ENCODE measurements at places on chromosomes 3 and 15.

GRCh38 chr15:38220606-38221273 is 31.9 kb upstream of the SPRED1 start:
- H3K4me1 ChIP-seq = peaks cover 4% of the 10 kb centered on the region
- no peak for DNase-seq
- no peaks in the 10 kb centered on the region for H3K27me3 ChIP-seq
- H3K36me3 ChIP-seq = no peaks in the 10 kb centered on the region
- H3K4me3 ChIP-seq = no peak overlapping the region

- H3K4me3 ChIP-seq = peak overlapping the region; percentile 32
- no peaks in the 10 kb centered on the region for H3K36me3 ChIP-seq
- H3K27me3 ChIP-seq = no peaks in the 10 kb centered on the region
- H3K4me1 ChIP-seq = peaks cover 10% of the 10 kb centered on the region
- H3K27ac ChIP-seq = no peak overlapping the region
Measured at GRCh38 chr15:74768771-74769342, 13.0 kb upstream of the CSK start.

DNA sequence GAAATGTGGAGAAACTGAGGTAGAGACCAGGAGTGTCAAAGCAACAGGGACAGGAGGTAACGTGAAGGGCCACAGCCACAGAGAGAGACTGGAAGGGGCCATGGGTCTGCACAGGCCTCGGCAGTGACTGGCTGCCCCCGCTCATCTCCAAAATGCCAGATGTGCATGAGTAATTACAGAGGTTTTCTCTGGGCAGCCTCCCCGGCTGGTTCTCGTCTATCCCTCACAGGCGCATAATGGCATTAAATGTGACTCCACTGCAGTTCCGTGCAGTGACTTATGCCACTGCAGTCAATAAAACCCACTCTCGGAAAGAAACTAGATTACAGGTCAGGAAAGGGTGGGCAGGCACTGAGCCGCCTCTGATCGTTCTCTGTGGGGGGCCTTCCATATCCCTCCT is 74.7 kb downstream of the WDR76 start:
- no peak overlapping the region for H3K27ac ChIP-seq
- H3K36me3 ChIP-seq = no peaks in the 10 kb centered on the region
- no peak for DNase-seq
- no peaks in the 10 kb centered on the region for H3K27me3 ChIP-seq
- H3K4me1 ChIP-seq = no peaks in the 10 kb centered on the region
- no peak overlapping the region for H3K4me3 ChIP-seq

GRCh38 chr3:37228749-37229148 is 54.4 kb upstream of the LRRFIP2 start:
- H3K27me3 ChIP-seq = no peaks in the 10 kb centered on the region
- H3K4me3 ChIP-seq = no peak overlapping the region
- H3K36me3 ChIP-seq = no peaks in the 10 kb centered on the region
- H3K4me1 ChIP-seq = no peaks in the 10 kb centered on the region
- no peak overlapping the region for H3K27ac ChIP-seq
- DNase-seq = no peak

DNA sequence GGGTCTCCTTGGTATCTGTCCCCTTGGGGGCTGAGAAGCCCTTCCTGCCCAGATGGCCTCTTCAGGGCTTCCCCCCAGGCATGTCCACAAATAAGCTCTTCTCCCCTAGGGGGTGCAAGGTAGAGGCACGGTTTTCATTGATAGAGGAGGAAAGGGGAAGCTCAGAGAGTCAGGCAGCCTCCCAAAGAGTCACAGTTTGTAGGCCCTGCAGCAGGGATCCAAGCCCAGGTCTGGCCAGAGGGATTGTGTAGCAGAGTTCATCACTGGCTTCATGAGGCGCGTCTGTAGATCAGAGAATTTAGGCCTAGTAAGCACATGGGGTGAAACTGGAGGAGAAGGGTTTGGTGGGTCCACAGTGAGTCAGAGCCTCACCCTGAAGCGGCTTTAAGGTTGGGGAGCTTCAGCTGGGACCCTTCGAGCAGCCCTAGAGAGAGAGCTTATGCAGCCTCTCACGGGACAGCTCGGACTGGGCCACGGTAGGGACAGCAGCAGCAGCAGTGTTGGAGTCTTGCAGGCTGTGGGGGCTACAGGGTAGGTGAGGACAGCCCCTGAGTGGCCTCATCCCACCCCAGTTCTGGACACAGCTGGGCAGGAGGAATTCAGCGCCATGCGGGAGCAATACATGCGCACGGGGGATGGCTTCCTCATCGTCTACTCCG is 37.5 kb upstream of the ESYT3 start:
- no peak for DNase-seq
- H3K36me3 ChIP-seq = peaks cover 7% of the 10 kb centered on the region
- no peak overlapping the region for H3K4me3 ChIP-seq

- no peak for DNase-seq
- no peaks in the 10 kb centered on the region for H3K27me3 ChIP-seq
- no peaks in the 10 kb centered on the region for H3K36me3 ChIP-seq
- peak overlapping the region; percentile 48 for H3K27ac ChIP-seq
- peaks cover 8% of the 10 kb centered on the region for H3K4me1 ChIP-seq
- no peak overlapping the region for H3K4me3 ChIP-seq
Measured at GRCh38 chr3:170741756-170742529, 128.1 kb downstream of the RPL22L1 start.

GRCh38 chr3:73215281-73215680 is 153.8 kb downstream of the EBLN2 start:
- H3K27ac ChIP-seq = peak overlapping the region; percentile 32
- H3K4me3 ChIP-seq = no peak overlapping the region
- H3K36me3 ChIP-seq = no peaks in the 10 kb centered on the region

- no peak overlapping the region for H3K27ac ChIP-seq
- no peak overlapping the region for H3K4me3 ChIP-seq
- H3K4me1 ChIP-seq = peaks cover 5% of the 10 kb centered on the region
Measured at GRCh38 chr15:92878593-92879053, 21.5 kb upstream of the CHD2 start.

- peaks cover 8% of the 10 kb centered on the region for H3K36me3 ChIP-seq
- no peak overlapping the region for H3K4me3 ChIP-seq
- DNase-seq = no peak
- no peak overlapping the region for H3K27ac ChIP-seq
Measured at GRCh38 chr15:97976129-97976528, 15.6 kb downstream of the ARRDC4 start.

DNA sequence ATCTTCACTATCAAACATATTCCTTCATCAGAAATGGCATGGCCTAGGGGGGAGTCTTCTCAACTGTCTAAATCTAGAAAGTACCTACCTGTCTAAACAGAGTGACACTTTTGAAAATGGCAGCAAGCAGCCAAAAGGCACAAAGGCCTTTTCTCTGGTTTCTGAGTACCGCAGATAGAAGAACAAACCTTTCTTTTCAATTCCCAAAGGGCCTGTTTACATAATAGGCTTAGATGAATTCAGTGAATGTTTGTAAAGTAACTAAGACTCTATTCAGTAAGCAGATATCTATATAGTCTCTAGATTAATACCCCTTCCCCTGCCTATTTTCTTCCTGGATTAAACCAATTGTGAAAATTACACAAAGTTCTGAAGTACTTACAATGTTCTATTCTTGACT is 7.1 kb downstream of the MYEF2 start:
- no peaks in the 10 kb centered on the region for H3K27me3 ChIP-seq
- H3K27ac ChIP-seq = no peak overlapping the region
- H3K4me3 ChIP-seq = no peak overlapping the region
- peaks cover 30% of the 10 kb centered on the region for H3K4me1 ChIP-seq
- DNase-seq = no peak
- no peaks in the 10 kb centered on the region for H3K36me3 ChIP-seq

- DNase-seq = no peak
- H3K36me3 ChIP-seq = no peaks in the 10 kb centered on the region
- H3K27me3 ChIP-seq = no peaks in the 10 kb centered on the region
- no peaks in the 10 kb centered on the region for H3K4me1 ChIP-seq
- no peak overlapping the region for H3K27ac ChIP-seq
Measured at GRCh38 chr3:121552379-121552778, 6.6 kb upstream of the POLQ start.

GRCh38 chr3:190307164-190307545 is 15.1 kb downstream of the CLDN1 start:
- no peak overlapping the region for H3K27ac ChIP-seq
- H3K36me3 ChIP-seq = no peaks in the 10 kb centered on the region
- DNase-seq = no peak
- H3K4me1 ChIP-seq = no peaks in the 10 kb centered on the region
- H3K4me3 ChIP-seq = no peak overlapping the region

DNA sequence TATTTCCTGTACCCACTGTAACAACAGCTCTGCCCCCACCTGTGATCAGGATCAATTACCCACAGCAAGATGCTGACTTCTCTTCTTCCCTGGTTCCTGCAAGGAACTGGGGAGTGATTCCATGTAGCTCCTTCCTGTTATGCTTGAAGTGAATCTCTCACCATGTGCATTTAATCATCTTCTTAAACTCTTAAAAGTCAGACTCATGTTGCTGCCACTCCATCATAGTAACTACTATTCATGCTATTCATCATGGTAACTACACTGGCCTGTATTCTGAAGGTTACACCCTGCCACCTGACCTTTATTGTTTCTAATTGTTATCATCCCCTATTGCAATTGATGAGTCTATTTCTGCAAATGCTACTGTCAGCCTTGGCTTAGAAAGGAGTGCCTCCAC is 89.5 kb downstream of the SUCNR1 start:
- DNase-seq = no peak
- no peaks in the 10 kb centered on the region for H3K27me3 ChIP-seq
- no peak overlapping the region for H3K27ac ChIP-seq
- H3K4me3 ChIP-seq = no peak overlapping the region
- H3K4me1 ChIP-seq = peaks cover 3% of the 10 kb centered on the region
- H3K36me3 ChIP-seq = no peaks in the 10 kb centered on the region

- H3K4me1 ChIP-seq = no peaks in the 10 kb centered on the region
- H3K36me3 ChIP-seq = peaks cover 38% of the 10 kb centered on the region
- H3K4me3 ChIP-seq = no peak overlapping the region
- no peaks in the 10 kb centered on the region for H3K27me3 ChIP-seq
Measured at GRCh38 chr3:194664857-194665256, 7.1 kb downstream of the LSG1 start.

GRCh38 chr15:96360581-96361308 is 30.2 kb downstream of the NR2F2 start:
- H3K4me1 ChIP-seq = peaks cover 40% of the 10 kb centered on the region
- no peak overlapping the region for H3K27ac ChIP-seq
- DNase-seq = no peak
- H3K36me3 ChIP-seq = no peaks in the 10 kb centered on the region
- peak overlapping the region; percentile 69 for H3K4me3 ChIP-seq
- no peaks in the 10 kb centered on the region for H3K27me3 ChIP-seq

All from thoracic aorta (tissue), 2 donors.